ENCODE measurements at places on chromosomes 4 and X.

DNA sequence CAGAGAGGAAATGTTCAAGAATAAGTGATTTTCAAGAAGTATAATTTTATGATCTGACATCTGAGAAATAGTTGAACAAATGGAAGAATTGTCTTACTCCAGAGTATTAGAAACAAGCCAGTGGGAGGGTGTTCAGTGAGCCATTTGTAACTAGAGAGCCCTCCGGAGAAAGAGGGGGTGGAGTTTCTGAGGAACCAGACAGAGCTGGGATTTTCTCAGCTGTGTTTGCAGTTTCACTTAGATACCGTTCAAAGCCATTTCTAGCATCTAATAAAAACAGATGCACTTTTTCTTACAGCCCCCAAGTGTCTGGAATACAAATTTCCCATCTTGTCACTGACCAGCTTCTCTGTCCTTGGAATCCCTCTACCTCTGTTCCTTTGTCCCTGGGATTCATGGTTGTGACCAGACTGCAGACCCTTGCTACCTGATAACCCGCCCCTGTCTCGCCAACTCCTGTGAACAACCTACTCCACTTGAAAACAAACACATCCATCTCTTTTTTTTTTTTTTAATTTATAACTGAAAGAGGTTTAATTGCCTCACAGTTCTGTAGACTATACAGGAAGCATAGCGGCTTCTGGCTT, 132.8 kb upstream of the KLF3 start:
- DNase-seq: no peak

DNA sequence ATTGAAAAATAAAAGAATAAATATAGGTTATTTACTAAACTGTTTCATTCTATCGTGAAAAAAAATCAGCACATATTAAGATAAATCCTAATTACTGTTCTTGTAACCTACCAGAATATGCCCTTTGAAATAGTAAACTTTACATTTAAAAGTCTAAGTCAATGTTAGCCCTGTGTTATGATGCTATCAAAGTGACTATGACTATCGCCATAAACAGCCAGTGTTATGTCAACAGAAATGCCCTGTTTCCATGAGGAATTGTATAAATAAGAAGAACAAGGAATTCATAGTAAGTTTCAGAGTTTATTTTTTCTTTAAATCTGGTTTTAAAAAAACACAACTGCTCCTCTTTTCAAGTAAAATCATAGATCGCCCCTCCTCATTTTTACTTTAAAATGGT, 11.4 kb downstream of the NR3C2 start:
- no peak for DNase-seq

DNA sequence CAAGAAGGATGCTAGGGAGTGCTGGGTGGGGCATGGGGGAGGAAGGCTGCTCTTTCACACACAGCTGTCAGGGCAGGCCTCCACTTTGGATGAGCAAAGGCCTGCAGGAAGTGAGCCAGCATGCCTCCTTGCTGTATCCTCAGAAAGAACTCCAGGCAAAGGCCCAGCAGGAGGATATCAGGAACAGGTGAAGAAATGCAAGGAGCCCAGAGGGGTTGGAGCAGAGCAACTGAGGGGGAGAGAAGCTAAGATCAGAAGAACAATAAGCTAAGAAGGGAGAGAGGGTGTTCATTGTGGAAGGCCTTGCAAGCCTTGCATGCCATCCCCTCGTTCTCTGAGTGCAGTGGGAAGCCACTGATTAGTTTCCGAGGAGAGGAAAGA, 115.1 kb downstream of the CAMK2D start:
- DNase-seq: no peak

DNA sequence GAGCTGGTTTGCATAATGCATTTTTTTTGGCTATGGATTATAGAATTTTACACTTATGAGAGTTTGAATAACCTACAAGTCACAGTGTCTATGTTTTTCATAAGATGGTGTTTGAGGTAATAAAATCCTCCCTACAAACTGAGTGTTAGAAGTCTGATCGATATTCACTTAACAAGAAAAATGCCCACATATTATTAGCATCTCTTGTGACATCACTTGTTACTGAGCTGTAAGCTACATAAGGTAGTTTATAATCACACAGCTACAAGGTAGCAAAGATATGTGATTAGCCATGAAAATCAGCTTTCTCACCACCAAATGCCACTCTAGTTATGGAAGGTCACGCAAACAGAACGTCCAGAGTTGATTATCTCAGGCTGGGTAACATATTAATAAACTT, 669.6 kb downstream of the PCDH18 start:
- no peak for DNase-seq

GRCh38 chr4:111267786-111268185, 644.9 kb upstream of the PITX2 start:
- no peak for DNase-seq

DNA sequence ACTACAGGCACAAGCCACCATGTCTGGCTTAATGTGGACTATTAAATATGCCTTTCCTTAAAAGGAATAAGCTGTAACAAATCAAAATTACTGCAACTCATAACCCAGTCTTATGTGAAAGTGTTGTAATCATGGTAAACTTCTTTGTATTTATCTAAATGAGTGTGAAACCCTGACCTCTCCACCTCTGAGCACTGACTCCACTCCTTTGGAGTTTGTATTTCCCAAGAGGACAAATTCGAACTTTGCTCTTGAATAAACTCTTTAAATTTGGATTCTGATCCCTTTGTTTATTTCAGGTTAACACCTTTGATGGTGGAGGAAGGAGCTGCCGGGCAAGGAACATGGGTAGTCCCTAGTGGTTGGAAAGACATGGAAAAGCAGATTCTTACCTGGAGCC, 48.3 kb upstream of the FAM9A start:
- no peak for DNase-seq

- DNase-seq: no peak
Observed at GRCh38 chrX:84153538-84153937, 34.5 kb downstream of the RPS6KA6 start.

DNA sequence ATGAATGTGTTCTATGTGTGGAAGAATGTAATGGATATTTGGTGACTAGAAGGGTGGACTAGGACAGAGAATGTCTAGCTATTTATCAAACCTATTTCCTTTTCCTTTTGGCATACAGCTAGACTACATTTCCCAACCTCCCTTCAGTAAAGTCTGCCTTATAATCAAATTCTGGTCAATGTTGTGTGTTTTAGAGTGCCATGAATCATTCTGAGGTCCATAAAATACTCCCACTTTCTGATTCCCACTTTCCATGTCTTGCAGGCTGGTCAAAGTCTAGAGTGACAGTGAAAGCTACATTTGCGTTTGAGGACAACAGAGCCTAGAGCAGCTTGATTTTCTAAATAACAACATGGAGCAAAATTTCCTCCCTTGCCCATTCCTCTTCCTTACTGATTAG, 217.2 kb downstream of the UGT8 start:
- no peak for DNase-seq

DNA sequence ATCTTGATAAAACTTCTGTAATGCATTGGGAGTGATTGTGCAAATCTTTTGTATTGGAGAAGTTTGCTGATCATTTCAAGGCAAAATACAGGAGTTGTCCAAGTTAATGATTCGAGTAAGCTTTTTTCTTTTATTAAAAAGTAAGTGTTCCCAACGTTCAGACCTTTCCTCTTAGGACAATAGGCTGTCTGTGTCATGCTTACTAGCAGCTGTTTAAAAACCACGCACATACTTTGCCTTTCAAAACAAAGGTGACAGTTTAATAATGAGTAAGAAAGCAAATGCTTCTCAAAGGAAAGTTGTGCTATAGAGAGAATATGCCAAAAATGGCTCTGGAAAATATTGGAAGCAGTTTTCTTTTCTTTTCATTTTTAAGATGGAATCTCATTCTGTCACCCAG, 11.2 kb downstream of the TRAPPC11 start:
- DNase-seq: no peak

- no peak for DNase-seq
Observed at GRCh38 chrX:137565318-137565904, 516 bp upstream of the ZIC3 start.

GRCh38 chr4:180558427-180558826, 1684.8 kb upstream of the TENM3 start:
- DNase-seq: no peak

DNA sequence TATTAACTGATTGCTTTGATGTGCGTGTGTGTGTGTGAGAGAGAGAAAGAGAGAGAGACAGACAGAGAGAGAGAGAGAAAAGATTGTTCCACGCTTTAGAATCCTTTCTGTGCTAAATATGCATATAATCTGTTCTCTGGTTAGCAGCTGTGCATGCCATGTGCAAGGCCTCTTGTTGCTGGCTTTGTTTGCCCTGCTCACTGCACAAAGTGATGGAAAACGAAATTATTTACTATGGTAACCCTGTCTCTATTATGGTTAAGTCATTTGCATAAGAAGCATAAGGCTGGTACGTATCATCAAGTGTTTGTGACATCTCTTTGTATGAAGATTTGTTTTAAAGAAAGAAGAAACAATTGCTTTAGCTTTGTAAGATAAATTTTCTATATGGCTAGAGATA, 190.2 kb upstream of the POF1B start:
- no peak for DNase-seq

- DNase-seq: no peak
Observed at GRCh38 chr4:101027721-101028120, 319.6 kb downstream of the PPP3CA start.

GRCh38 chr4:5611750-5612149, 96.6 kb downstream of the EVC2 start:
- DNase-seq: no peak

- no peak for DNase-seq
Observed at GRCh38 chr4:57055886-57056285, 54.3 kb downstream of the IGFBP7 start.

GRCh38 chr4:38279077-38279476, 318.9 kb downstream of the PTTG2 start:
- no peak for DNase-seq

- DNase-seq: no peak
Observed at GRCh38 chr4:36638273-36638811, 356.9 kb downstream of the DTHD1 start.

DNA sequence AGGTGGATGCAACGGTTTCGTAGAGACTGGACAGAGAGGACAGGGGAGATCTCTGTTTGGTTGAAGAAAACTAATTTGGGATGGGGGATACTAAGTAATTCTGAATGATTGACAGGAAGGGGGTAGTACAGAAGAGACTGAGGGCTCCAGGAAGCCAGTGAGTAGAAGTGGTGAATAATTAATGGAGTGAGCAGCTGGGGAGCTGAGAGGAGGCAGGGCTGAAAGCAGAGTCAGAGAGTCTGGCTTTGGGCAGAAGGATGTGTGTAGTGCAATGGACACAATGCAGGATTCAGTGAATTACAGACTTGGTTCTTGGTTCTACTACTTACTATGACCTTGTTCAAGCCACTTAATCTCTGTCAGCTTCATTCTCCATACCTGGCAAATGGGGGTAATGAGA, 161.7 kb downstream of the RBMX2 start:
- DNase-seq: no peak

DNA sequence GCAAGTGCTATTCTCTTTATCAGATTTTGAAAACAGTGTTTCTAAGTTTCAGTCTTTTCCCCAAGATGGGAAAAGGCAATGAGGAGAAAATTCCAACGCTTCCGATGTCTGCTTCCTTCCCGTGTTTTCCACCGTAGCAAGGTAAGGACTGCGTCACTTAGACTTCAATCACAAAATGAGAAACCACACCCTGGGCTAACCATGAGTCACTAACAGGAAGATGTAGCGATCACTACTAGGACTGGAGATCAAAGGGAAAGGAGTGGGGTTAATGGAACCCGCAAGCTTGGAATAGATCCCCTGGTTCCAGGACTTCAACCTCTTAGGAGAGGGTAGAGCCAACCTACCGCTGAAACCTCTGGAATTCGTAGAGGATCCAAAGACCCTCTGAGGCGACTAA, 250.7 kb upstream of the ZFP42 start:
- no peak for DNase-seq

DNA sequence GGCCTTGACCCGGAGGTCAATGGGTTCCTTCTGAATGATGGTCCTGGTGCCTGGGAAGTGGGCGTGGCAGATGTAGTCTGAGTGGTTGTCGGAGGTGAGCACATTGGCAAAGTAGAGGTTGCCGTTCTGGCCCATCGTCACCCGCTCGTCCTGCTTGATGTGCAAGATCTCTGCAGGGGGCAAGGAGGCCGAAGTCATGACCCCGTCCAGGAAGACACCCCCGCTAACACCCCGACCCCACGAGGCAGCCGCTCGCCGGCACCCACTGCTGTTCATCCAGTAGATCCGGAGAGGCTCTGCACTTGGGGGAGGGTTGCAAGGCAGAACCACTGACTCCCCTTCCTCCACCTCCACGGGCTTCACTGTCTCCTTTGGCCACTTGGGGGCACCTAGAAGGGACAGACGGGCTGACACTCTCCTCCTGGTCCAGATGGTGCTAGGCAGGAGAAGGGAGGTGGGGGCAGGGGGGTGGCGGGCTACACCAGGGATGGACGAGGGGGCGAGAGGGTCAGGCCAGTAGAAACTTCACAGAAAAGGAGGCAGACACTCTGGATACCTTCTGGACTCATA, 15.1 kb downstream of the L1CAM start:
- no peak for DNase-seq

- DNase-seq: no peak
Observed at GRCh38 chr4:38254825-38255224, 294.6 kb downstream of the PTTG2 start.

DNA sequence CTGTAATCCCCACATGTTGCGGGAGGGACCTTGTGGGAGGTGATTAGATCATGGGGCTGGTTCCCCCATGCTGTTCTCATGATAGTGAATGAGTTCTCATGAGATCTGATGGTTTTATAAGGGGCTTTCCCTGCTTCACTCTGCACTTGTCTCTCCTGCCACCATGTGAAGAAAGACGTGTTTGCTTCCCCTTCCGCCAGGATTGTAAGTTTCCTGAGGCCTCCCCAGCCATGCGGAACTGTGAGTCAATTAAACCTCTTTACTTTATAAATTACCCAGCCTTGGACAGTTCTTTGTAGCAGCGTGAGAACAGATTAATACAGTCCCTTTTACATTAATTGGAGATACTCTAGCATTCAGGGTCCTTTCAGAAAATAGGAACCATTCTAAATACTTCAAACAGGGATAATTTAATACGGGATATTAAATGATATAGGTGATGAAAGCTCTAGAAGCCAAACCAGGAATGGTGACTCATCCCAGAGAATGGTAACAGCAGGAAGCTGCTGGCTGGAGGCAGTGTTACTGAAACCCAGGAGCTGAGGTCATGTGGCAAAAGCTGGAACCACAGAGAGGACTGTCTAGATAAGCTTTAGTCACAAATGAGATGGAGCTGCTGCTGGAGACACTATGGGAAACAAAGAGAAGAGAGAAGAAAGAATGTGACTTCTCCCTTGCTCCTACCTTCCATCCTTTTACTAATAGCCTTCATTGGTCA, 57.3 kb downstream of the GSTCD start:
- no peak for DNase-seq

GRCh38 chr4:42855779-42856178, 36.7 kb upstream of the GRXCR1 start:
- no peak for DNase-seq
